ENCODE measurements at places on chromosomes 12 and 14.

- no peak for DNase-seq
Observed at GRCh38 chr14:46368275-46368674, 283.3 kb downstream of the RPL10L start.

GRCh38 chr12:3081886-3082285 lies 4.7 kb downstream of the TSPAN9 start:
- DNase-seq = no peak

- no peak for DNase-seq
Observed at GRCh38 chr12:84793558-84794367, 118.8 kb downstream of the SLC6A15 start.

GRCh38 chr14:31529053-31529452 lies 32.2 kb upstream of the NUBPL start:
- no peak for DNase-seq

DNA sequence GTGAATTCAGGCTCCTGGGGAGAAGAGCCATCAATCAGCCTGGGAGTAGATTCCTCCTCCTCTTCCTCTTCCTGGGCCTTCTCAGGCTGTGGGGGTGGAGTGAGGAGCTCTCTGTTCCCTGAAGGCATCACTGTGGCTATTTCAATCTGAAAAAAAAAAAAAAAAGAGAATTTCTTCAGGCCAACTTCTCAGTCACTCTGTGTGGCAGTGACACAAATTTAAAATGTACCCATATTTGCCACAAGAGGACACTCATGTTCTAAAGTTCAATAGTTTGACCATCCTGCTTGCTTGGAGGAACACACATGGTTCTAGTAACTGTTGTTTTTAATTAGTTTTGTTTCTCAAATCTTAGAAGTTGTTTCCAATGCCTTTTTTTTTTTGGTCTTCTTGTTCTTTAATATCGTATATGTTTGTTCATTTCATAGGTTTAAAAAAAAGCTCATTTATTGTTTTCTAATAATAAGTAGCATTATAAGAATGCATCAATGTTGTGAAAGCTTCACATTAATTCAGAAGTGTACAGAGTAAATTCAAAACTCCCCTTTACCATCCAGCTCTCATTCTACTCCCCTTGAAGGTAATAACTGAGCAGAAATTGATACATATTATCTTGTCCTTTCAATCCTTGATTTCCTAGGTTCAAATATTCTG lies 23.3 kb upstream of the CCER1 start:
- no peak for DNase-seq

GRCh38 chr12:82659343-82660207 lies 27.1 kb upstream of the TMTC2 start:
- DNase-seq = no peak

DNA sequence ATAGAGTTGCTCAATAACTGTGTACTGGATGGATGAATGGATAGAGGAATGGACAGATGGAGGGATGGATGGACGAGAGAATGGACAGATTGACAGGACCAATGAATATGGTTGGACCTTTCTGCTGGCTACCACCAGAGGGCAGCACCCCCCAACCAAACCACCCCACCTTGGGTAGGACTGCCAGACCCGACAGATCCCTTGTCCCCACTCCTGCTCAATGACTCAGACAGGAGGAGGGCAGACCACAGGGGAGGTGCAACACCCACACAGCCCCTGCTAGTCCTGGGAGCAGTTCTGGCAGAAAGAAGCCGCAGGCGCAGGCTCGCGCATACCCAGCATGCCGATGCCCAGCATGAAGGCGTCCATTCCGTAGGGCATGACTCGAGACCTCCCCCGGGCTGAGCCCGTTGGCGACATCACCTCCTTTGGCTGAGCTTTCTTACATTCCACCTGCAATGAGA lies 12.4 kb downstream of the MSI1 start:
- peak; percentile 57 for DNase-seq

GRCh38 chr14:100132903-100133510 lies 26.4 kb downstream of the DEGS2 start:
- no peak for DNase-seq

GRCh38 chr12:70577283-70577634 lies 60.0 kb downstream of the PTPRB start:
- DNase-seq = no peak

DNA sequence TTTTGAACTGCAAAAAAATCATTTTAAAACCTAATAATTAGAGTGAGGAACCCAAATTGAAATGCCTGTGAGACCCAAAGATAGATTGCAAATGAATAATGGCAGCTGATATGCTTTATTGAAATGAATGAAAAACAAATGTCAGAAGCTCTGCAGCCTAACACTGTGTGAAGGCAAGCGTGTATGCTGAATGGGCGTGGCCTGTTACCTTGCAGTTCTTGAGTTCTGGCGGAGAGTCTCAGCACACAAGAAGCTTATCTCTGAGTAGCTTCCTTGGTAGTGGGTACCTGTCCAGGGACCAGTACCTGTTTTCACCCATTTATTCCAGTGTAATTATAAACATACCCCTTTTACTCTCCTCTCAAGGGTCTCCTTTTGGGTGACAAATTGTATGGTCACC lies 341.2 kb downstream of the NPAS3 start:
- no peak for DNase-seq

GRCh38 chr14:24307575-24308341 lies at the start of gene CIDEB:
Gene CIDEB (minus strand): TSS chr14:24307977. CDS start chr14:24307858, 119 bp downstream.
- DNase-seq = peak; percentile 32

GRCh38 chr12:71297930-71298329 lies 140.1 kb upstream of the TSPAN8 start:
- no peak for DNase-seq

GRCh38 chr12:47021298-47021697 lies 58.1 kb upstream of the PCED1B start:
- no peak for DNase-seq

Measured in T-helper 17 cell (primary cell).